ENCODE measurements at places on chromosomes 7 and 10. TPM values are rescaled to one million over a fixed set of nuclear protein-coding genes. Genes with fewer than 3 reads are reported as not detected.

DNA sequence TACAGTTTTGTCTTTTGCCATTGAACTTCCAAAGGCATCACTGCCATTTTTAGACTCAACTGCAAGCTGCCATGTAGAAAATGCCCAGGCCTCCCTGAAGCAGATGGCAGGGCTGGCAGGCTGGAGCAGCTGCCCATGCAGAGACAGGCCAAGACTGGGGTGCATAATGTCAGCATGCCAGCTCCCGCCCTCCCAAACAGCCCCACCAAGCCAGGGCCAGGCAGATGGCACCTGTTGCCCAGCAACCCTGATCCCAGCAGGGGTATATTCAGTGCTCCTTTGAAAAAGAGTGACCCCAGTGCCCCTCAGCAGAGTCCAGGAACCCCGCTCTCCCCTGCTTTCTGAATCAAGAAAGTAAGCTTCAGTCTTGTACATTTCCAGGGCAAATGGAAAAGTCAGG, 32.6 kb downstream of the VSTM4 start:
- peak; percentile 65 for DNase-seq

CDK13 gene
- total RNA-seq: 44.4 TPM

- no peak for DNase-seq
These were observed 268.4 kb downstream of the CXCL12 start for GRCh38 chr10:44116474-44116873.

- DNase-seq: no peak
These were observed 25.9 kb downstream of the LMOD2 start for GRCh38 chr7:123681561-123681960.

DNA sequence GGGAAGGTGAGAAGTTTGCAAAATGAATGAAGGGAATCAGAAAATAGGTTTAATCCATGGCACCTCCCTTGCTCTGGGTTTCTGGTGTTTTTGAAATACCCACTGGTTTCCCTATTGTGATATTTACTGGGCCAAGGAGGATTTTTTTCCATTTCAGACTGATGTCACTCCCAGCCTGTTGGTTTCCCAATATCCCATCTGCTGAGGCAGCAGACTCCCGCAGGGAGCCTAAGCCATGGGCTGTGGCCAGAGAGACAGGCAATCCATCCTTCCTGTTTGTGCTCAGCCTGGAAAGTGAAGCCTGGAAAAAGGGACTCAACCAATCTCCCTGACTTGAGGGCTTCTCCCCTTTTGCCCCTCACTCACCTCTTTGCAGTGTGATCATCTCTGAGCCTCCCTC, 22.8 kb downstream of the FAM107B start:
- no peak for DNase-seq

DNA sequence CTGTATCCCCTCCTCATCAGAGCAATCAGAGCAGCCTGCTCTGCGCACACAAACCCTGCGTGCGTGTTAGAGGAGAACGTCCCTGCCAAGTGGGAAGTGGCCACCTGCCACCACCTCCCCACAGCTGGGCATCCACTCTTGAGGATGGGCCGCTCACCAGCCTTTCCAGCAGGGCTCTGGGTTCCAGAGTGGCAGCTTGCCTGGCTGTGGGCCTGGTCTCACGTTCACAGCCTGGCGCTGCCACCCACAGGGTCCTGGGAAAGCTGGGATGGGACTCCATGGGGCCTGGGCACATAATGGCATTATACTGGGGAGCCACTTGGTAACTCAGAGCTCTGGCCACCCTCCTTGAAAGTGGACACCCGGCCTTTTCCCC, 151.1 kb upstream of the PPP2R2D start:
- DNase-seq: no peak

GRCh38 chr10:110138197-110138812, 69.1 kb upstream of the MXI1 start:
- DNase-seq: no peak

- DNase-seq: no peak
These were observed 15.7 kb downstream of the DNAJB6 start for GRCh38 chr7:157352516-157352915.

SH2D4B gene
- 0.35 TPM for total RNA-seq

- no peak for DNase-seq
These were observed 394.6 kb downstream of the SDK1 start for GRCh38 chr7:3695602-3696001.

GRCh38 chr7:50807026-50807730, 24.5 kb upstream of the GRB10 start:
- no peak for DNase-seq

OR6V1 gene
- total RNA-seq: not detected

DNA sequence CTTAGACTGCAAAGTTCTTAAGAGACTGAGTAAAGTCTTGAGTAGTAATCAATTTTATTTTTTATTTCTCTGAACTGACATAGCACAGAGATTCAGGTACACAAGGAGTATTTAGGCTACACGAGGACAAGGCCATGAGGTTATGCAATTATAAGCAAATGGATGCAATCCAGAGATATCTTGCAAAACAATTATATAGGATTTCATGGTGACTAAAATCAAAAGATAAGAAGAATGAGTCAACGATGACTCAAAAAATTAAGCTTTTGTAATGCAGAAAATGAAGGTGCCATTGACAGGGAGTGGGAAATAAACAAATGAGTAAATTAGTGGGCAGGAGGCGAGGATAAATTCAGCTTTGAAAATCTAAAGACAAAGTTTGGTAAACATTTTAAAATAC, 66.7 kb upstream of the MYO3A start:
- no peak for DNase-seq

GRCh38 chr10:118745056-118745455, 9.7 kb downstream of the CACUL1 start:
- no peak for DNase-seq

- DNase-seq: no peak
These were observed 4.0 kb downstream of the CYREN start for GRCh38 chr7:135166338-135166990.

DNA sequence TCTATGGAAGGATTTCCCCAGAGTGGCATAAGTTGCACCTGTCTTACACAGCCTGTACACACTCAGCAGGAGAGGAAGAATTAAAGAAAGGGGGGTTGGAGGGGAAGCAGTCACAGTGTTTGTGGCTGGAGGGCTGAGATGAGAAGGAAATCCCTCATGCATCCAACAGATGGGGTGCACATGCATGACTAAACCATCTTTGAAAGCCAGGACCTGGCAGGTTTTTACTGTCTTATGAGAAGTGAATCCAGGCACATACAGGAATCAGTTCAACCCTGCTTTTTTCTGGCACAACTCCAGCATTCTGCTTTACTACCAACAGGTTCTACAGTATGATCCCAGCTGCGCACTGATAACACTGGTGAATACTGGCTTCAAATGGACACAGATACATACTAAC, 107.7 kb downstream of the CACNA2D1 start:
- no peak for DNase-seq

- DNase-seq: no peak
These were observed 6.6 kb downstream of the LDB3 start for GRCh38 chr10:86674912-86675311.

DNA sequence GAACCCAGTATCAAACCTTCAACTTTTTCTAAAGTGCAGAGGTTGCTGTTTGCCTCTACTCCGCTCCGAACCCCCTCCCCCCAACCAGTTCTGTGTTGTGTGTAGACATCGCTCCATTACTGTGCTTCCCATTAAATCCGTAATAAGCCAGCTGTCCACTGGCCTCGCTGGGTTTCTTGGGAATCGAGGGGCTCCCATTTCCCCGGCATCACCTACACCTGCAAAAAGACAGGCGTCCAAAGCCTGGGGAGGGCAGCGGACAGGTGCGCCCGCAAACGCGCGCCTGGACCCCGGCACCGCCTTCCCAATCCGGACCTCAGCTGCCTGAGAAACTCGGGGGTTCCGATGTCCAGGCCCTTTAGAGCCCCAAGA, 631 bp downstream of the RTKN2 start:
- no peak for DNase-seq

GRCh38 chr7:70389531-70390151, 742.3 kb upstream of the GALNT17 start:
- no peak for DNase-seq

GRCh38 chr10:58921421-58921855, 255.0 kb upstream of the PHYHIPL start:
- no peak for DNase-seq

PDIA4 gene
- total RNA-seq: 101 TPM

GRCh38 chr10:29896053-29896452, 163.3 kb downstream of the JCAD start:
- DNase-seq: no peak

DNA sequence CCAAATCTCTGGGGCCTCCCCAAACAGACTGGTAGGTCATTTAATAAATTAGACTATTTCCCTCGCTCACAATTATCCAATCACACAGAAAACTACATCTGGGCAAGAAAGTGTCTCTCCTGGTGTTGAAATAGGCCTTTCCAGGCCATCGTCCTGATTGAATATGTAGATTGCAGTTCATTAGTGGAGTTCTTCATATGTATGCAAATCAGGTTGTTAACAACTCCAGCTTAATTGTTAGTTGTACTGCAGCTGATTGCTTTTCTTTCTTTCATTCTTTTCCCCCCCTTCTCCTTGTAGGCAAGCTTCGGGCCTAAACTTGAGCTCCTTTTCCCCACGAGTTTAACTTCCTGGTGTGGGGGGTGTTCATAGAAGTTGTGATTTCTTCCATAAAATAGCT, 359.1 kb upstream of the GALNT17 start:
- DNase-seq: no peak
